ENCODE measurements at places on chromosomes 2 and 18. TPM values are rescaled to one million over a fixed set of nuclear protein-coding genes. Genes with fewer than 3 reads are reported as not detected.

DNA sequence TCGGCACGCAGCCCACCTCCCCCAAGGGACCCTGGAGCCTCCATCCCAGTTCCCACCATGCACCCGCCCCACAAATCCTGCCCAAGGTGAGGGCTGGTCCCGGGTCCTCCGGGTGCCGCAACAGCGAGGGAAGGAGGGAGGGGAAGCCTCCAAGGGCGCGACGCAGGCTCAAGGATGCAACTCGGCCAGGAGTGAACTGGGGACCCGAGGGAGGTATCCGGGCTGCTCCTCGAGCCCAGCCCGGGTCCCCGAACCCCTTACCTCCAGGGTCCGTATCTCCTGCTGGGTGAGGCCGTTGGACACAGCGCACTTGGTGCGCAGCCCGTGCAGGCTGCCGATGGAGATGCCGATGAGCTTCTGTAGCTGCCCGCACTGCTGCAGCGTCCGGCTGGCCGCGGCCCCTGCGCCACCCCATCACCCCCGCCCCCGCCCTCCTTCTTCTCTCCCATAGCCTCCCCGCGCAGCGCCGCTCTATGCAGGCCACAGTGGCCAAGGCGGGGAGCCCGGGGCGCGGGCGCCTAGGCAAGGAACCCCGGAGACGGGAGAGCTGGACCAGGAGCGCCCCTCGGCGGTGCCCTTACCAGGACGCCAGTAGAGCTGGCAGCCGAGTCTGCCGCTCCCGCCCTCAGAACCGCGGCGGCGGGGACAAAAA is 124.1 kb downstream of the ANKRD30BL start:
- DNase-seq: no peak

PDE1A gene
- 0.07 TPM for total RNA-seq

DNA sequence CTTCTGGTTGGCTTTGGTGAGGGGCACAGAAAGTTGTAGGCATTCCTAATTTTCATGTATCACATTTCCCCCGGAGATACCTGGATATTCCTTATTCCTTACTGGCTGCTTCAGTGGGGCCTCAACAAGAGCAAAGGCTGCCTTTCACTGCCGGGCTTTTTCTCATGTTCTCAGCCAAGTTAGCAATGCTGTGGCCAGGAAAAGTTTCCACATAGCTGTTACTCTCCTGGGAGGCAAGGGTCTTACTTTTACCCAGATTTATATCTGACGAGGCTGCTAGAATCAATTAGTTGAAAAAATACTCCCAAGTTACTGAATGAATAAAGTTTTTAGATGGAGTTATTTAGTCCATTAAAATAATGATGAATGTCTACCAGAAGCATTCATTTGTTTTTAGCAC is 230.5 kb downstream of the ZNF407 start:
- DNase-seq: no peak

DNA sequence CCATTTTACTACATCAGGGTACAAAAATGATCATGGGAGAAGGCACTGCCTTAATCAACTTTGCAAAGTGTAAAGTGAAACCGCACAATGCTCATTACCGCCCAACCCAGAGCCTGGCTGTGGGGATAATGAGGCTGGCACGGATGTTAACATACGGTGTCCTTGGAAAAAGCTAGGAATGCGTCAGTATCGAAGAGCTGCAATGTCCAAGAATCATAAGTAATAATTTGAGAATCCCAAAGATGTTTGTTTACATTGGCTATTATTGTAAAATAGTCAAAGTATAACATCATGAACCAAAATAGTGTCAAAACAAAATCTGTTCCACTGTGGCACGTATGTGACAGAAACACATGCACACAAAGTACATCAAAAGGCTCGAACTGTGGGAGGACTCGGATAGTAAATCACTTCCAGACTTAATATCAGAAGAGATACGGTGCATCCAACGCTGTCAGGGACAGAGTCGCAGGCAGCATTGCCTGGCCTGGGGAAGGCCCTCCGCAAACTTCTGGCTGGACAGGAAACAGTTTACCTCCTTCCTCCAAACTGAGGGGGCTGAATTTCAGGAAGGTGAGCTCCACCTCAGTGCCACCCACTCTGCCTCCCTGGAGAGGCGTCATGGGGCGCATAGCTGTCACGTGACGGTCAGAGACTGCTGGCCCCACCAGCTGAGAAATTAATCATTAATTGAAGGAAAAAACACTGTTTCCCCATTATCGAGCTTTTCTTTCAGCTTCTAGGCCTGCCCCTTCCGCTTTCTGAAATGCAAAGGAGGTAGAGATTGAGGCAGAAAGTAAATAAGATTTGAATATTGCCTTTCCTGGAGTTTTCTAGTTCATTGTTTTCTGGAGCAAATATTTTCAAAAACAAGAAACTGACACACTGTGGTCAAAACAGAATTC is 1.8 kb upstream of the ID2 start:
- DNase-seq: no peak

TXNDC2 gene
- not detected for total RNA-seq

- peak; percentile 74 for DNase-seq
Observed at GRCh38 chr18:58781627-58782194, 83.0 kb upstream of the ZNF532 start.

DNA sequence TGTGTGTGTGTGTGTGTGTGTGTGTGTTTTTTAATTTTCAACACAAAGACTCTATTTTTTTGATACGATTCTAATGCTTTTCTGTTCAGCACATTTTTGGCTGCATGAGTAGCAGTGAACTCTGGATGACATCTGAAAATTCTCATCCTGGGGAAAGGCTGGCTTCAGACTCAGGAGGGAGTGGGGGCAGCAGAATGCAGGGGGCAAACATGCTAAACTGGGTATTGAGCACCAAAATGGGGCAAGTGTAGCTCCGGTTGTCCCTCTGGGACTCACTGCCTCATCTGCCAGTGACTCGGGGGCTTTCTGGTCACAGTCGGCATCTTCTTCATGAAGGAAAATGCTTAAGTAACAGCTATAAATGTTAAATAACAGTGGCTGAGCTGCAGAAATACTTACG is 116.8 kb upstream of the PID1 start:
- no peak for DNase-seq

SIX3 gene
- not detected for total RNA-seq

DNA sequence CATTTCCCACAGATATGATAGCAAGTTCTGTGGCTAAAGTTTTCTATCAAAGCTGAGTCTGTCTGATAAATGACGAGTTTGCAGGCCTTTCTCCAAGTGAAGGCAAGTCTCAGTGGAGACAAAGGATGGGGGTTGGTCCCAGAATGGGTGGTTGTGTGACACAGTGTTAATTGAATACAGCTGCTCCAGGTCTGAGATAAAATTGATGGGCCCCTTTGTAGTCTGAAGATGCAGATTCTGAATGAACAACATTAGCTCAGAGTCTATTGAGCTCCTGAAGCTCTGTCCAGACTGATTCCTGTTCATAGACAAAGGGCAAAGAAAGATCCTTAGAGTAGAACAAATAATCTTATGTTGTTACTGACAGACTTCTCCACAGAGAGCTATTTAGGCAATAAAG is 296.9 kb upstream of the CYRIA start:
- no peak for DNase-seq

DNA sequence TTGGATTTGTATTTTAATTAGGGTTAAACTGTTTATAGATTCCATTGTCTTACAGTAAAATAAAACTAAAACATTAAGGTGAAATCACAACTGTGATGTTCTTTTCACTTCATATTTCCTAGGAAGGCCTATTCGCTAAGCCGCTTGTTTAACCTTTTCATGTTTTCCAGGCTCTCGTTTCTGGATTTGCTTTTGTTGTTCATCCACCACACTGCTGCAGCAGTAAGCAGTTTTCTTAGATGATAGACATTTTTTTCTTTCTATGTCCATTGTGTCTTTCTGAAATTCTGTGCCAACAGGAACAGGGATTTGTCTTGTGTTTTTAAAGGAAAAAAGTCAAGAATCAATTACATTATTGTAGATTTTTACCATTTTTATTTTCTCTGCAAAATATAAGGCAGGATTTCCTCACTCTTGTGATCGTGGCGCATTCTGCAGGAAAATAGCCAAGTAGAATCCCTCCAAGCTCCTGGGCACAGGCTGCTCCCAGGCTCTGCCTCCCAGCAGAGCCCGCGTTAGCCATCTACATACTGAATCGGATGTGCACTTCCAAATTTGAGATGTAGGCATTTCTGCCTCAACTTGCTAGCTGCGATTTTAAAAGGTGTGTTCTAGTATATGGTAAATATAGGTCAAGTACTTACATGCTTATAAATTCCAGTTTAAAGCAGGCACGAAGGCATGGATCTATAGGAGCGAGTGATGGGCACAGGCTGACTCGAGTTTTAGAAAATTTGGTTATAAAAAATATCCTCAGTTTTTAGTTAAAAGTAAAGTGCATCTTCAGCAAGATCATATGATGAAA is 10.2 kb downstream of the TSHZ1 start:
- no peak for DNase-seq
